ENCODE measurements at places on chromosomes 16 and 17.

GRCh38 chr16:85735225-85735635 is 15.7 kb downstream of the C16orf74 start:
- DNase-seq, result peak; percentile 41

GRCh38 chr17:13287226-13287625 is 269.4 kb upstream of the ELAC2 start:
- no peak for DNase-seq

GRCh38 chr16:54268340-54268739 is 18.2 kb downstream of the IRX3 start:
- DNase-seq, result no peak

GRCh38 chr16:1258906-1259759 is 3.3 kb downstream of the TPSD1 start:
- no peak for DNase-seq

DNA sequence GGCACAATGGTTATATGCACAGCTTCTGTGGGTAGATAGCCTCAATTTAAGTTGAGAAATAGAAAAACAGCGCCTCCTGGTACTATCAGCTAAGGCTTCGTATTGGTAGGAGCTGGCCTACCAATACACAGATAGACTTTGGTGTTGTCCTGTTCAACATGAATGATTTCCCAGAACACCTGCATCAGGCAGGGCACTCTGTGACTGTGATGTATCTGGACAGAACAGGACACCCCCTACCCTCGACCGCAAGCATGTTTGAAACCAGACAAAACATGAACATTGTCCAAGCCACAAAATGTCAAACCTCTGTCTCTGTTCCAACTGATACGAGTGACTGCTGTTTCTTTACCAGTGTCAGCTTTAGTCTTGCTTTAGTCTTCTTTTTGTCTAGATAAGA is 144.9 kb downstream of the HAPSTR1 start:
- DNase-seq, result no peak

DNA sequence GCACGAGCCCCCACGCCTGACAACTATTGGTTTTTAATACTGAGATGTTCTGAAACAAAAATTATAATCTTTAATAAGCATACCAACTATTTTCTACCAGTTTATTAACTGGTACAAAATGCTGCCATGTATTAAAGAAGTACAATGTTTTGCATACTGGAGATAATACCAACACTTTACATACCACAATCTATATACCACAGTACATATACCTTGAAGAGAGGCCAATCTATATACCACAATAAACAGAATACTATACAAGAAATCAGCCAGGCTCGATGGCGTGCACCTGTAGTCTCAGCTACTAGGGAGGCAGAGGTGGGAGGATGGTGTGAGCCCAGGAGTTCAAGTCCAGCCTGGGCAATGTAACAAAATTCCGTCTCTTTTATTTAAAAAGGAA is 9.9 kb downstream of the GPATCH8 start:
- no peak for DNase-seq

- no peak for DNase-seq
Measured at GRCh38 chr16:47920709-47921108, 235.1 kb downstream of the ABCC12 start.

GRCh38 chr16:1141191-1141590 is 11.7 kb upstream of the CACNA1H start:
- no peak for DNase-seq

GRCh38 chr17:8318010-8318935 is 8.2 kb downstream of the ARHGEF15 start:
- DNase-seq, result no peak

DNA sequence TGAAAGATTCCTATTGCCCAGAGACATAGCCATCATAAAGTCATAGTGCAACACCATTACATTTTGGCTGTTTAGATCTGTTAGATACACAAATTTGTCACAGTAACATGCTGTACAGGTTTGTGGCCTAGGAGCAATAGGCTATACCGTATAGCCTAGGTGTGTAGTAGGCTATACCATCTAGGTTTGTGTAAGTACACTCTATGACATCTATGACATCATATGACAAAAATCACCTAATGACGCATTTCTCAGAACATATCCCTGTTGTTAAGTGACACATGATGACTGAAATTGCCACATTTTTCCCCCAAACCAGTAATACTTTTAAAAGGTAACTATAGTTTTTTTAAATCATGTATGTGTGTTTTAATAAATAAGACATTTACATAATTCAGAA is 43.3 kb downstream of the NLK start:
- no peak for DNase-seq

DNA sequence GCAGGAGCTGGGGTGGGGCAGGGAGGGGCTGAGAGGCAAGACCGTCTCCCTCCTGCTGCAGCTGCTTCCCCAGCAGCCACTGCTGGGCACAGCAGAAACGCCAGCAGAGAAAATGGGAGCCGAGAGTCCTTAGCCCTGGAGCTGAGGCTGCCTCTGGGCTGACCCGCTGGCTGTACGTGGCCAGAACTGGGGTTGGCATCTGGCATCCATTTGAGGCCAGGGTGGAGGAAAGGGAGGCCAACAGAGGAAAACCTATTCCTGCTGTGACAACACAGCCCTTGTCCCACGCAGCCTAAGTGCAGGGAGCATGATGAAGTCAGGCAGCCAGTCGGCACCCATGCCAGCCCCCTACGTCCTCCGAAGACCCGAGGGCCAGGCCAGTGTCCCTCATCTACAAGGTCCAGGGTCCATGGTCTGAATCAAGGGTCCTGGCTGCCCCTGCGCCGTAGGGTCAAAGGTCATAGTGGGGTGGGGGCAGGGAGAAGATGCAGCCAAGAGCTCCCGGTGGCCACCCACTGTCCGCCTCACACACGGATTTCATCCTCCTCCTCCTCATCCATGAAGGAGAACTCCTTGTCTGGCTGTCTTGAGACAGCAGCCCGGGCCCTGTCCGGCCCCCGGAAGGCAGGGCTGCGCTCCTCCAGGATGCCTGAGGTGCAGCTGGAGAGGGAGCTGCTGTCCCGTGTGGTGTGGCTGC is 23.4 kb upstream of the CPSF4L start:
- no peak for DNase-seq

- DNase-seq, result no peak
Measured at GRCh38 chr16:17408955-17409441, 61.8 kb downstream of the XYLT1 start.

DNA sequence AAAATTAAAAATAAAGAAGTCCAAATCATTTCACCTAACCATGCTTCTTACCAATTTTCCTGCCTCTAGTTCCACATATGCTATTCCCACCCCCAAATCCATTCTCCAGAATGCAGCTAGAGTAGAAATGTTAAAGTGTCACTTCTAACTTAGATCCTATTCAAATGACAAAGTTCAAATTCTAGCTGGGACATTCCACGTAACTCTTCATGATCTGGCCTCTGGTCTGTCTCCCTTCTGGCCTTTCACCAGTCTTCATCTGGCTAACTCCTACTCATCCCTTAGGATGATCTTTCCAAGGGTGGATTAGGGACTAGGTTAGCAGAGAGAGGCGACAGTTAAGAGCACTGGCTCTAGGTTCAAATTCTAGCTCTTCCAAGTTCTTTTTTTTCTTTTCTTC is 97.9 kb downstream of the TRIM37 start:
- no peak for DNase-seq

- DNase-seq, result no peak
Measured at GRCh38 chr16:70416748-70417616, 21.9 kb downstream of the ST3GAL2 start.

DNA sequence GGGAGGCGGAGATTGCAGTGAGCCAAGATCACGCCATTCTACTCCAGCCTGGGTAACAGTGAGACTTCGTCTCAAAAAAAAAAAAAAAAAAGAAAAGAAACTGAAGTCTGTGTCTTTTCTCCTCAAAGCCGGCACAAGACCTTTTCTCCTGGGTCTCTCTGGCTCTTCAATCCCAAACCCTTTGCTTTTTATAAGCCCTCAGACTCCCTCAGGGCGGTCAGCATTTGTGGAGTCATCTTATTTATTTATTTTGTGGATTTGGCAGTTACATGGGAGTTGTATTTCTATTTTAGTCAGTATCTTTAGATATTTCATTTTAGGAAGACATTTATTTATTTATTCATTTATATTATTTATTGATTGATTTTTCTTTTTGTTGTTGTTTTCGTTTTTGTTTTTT is 57.7 kb upstream of the MAP3K14 start:
- DNase-seq, result no peak

GRCh38 chr17:54947396-54947795 is 21.1 kb downstream of the COX11 start:
- DNase-seq, result no peak

DNA sequence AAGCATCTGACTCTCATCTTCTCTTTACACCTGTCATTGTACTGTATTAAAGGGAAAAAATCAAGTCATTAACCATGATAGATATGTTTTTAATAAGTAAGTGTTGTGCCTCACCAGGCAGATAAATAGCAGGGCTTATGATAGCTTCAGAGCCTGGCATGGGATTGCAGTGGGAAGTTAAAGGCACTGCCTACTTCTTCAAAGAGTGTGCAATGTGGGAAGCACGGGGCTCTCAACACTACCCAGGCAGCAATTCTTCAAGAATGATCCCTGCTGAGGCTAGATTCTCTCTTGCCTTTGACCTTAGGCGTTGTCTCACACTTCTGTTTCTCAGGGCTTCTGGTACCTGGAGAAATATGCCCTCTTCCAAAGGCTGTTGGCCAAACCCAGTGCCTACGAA is 297.3 kb downstream of the MAF start:
- no peak for DNase-seq

DNA sequence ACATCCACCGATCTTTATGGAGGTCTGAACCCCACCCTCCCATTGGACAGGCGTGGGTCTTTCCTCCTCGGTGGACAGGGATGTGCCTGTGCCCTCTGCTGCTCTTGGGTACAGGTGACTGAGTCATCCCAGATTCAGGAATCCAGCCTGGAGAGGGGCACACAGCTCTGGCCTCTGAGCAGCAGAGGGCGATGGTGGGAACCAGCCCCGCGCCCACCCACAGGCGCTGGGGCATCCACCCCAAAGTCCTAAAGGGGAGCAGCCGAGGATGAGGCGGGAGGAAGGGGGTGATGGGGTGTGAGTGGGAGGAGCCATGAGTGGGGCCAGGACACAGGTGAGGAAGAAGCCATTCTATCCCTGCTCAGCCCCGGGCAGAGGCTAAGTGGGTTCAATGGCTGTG is 35.0 kb downstream of the ENGASE start:
- DNase-seq, result no peak

- no peak for DNase-seq
Measured at GRCh38 chr16:57804111-57804837, 2.0 kb upstream of the KIFC3 start.

DNA sequence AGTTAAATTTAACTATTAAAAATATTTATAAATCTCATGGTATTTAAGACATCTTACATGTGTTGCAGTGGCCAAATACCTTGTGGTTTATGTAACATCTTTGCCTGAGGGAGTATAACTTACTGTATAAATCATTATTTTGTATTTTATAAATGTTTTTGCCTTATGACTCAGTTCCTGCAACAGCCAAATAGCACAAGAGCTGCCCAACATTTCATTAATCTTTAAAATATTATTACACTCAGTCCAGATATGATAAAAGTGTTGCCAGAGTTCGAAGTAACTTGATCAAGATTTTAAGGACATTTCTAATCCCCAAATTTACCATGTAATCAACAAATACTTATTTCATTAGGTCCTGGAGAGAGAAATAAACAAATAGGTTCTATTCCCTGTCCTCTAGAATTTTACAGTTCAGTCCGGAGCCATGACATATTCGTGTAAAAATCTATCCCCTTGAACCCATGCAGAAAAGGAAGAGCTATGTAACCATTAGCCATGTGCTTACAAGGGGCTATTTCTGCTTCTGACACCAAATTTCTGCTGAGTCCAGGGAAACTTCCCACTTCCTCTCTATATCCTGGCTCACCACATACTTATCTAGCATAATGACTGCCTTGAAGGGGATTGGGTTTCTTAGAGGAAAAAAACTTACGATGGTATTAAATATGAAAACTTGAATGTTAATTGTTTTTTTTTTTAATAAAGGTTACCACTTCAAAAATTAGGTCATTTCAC is 44.0 kb downstream of the IRX6 start:
- DNase-seq, result no peak

DNA sequence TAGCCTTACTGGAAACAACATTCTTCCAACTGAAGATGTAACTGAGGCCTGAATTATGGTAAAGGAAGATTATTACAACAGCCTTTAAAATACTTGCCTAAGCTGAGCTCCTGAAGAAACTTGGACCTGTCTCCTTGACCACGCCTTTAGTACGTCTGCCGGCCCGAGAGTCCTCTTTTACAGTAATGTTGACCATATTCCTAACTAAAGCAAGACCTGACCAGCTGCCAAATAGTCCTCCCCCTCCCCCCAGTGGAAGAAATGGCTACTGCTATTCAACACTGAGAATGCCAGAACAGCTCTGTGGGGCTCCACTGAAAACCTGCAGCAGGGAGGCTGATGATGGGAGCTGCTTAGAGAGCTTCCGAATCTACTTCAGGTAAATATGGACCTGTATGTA is 12.6 kb upstream of the FOXJ1 start:
- no peak for DNase-seq
